ELR (cell line): ENCODE measurements at places on chromosomes 7 and 10.

DNA sequence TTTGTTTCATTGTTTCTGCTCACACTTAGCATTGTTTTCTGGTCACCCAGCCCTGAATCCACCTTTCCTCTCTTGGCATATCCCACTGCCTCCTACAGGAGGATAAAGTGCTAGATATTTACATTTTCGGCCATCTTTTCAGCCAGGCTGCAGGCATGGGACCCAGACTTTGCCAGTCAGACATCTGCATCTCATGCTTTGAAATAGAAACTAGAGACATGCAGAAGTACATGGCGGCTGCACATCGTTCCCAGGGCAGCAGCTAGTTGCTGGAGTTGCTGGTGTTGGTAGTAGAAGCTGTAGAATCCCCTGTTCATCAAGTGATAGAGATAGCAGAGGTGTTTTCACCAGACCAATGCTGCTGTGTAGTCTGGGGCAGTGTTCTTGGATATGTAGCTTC is 18.7 kb downstream of the STAMBPL1 start:
- no peak for DNase-seq

DNA sequence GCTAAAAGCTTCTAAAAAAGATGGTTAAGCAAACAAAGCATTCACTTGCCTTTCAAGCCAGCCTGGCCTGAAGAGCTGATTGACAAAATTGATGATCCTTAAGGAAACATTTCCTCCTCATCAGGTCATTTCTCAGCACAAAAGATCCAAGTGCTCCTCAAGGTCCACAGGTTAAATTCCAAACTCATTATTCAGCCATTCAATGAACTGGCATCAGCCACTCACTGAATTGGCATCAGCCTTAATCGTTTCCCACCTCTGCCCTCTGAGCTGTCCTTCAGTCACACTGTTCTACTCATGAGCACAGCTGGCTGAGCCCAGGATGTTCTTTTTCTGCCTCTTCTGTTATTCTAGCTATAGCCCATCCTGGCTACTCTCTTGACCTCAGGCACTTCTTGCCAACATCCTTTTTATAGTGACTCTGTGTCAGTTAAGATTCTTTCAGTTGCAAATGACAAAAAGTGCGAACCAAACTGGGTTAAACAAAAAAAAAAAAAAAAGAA is 147.5 kb downstream of the RAB11FIP2 start:
- no peak for DNase-seq

DNA sequence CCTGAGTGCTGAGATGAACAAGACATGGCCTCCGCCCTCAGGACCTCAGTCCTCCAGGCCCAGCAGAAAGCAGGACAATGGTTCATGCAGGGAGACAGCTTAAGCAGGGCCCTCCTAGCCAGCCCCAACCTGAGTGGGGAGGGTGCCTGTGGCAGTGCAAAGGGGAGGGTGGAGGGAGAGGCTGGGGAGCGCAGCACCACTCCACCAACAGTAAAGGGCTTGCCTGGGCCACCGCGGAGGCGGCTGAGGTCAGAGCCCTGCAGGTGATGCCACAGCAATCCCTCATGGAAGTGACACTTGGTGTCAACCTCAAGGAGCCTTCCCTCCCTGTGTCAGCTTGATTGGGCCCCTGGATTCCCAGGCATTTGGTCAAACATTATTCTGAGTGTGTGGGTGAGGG is 89.0 kb upstream of the TCERG1L start:
- no peak for DNase-seq

DNA sequence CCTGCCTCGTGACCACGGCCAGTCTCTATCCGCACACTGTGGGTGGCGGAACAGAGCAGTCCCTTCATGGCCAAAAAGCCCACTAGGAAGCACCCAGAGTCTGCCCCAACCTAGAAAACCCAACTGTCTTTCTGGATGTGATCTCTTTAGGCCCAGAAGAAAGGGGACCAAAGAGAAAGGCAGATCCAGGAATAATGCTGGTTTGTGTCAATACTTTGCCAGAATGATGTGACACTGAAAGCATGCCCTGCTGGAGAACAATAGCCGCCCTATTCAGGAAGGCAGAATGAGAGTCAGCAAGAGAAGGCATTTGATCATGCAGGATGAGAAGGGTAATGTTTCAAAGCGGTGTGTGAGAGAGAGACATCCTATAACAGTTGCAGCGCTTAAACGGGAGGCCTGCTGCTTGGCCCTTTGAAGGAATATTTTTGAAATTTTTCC is 274.7 kb downstream of the USP6NL start:
- no peak for DNase-seq

GRCh38 chr7:77752016-77752415 is 46.2 kb downstream of the TMEM60 start:
- DNase-seq: no peak

DNA sequence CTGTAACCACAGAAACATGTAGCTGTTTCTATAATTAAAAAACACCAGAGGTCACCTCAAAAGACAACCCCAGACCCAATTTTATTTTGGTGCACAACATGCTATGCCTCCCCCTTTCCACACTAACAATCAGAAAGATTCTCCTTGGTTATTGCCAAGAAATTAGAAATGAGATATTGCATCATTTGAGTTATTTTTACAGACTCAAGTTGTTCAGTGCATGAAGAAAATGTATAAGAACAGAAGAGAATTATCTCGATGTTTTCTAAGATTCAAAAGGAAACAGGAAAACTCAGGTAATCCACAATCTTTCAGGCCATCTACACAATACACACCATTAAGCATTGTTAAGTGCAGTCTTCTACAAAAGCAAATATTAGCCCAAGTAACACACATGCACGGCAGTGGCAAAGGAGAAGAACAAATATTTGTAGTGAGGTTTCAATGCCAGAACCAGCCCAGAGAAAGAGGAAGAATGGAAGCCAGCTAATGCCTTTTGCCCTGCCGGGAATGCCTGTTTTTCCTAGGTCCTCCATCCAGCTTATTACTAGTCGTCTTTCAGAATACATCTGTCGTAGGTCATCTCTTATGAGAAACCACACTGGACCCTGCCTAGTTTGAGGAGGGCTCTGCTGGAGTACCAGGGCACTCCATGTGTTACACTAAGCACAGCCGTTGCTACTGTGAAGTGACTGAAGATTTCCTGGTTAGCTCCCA is 67.6 kb upstream of the C1GALT1 start:
- DNase-seq: no peak

GRCh38 chr7:91082038-91082437 is 182.2 kb upstream of the FZD1 start:
- DNase-seq: peak; percentile 3

DNA sequence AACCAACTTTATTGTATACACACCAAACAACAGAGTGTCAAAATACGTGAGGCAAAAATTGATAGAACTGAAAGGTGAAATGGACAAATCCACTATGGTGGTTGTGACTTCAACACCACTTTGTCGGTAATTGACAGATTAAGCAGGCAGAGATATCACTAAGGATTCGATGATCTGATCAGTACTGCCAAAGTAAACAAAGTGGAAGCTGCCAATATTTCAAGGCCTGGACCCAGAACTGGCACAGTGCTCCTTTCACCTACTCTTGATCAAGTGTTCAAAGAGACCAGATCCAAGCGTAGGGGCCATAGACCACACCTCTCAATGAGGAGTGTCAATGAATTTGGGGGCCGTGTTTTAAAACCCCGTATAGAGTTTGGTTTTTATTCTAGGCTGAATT is 167.0 kb downstream of the CDK14 start:
- DNase-seq: no peak

DNA sequence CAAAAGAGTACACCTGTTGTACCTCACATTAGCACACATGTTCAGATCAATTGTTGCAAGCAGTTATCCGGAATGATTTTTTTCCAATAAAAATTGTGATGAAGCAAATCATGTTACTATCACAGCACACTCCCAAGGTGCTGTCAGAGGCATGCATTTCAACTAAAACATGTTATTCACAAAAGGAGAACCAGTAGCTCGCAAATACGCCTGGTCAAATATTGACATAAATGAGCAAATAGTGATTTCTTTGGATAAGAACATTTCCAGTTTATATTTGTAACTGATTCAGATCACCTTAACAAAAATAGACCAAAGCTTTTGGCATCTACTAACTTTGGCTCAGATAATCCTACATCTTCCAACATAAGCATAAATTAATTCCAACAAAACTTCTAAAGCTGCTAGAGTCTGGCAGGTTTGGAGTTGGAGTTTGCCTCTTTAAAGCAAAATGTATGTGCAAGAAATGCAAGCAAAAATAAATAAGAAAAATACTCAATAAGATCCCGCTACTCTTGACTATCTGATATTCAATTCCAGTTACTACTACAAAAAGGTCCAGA is 208.0 kb downstream of the SFMBT2 start:
- no peak for DNase-seq

DNA sequence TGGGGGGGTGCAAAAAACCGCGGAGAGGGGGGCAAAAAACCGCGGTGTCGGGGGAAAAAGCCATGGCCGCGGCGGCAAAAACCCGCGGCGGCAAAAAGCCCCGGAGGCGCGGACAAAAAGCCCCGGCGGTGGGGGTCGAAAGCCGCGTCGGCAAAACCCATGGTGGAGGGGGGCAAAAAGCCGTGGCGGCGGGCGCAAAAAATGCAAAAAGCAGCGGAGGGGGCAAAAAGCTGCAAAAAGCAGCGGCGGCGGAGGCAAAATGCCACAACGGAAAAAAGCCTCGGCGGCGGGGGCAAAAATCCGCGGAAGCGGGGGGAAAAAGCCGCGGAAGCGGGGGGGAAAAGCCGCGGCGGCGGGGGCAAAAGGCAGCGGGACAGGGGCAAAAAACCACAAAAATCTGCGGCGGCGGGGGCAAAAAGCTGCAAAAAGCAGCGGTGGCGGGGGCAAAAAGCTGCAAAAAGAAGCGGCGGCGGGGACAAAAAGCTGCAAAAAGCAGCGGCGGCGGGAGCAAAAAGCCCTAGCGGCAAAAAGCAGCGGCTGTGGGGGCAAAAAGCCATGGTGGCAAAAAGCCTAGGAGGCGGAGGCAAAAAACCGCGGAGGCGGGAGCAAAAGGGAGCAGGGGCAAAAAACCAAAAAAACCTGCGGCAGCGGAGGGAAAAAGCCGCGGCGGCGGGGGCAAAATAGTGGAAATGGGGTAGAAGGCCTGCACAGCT is 418.9 kb downstream of the ZNF716 start:
- no peak for DNase-seq

GRCh38 chr7:26900251-26900650 is 35.9 kb upstream of the SKAP2 start:
- no peak for DNase-seq

- DNase-seq: no peak
Observed at GRCh38 chr10:100183481-100183880, 2.3 kb downstream of the ERLIN1 start.

GRCh38 chr7:31864646-31865045 is 177.6 kb downstream of the PPP1R17 start:
- peak; percentile 28 for DNase-seq

DNA sequence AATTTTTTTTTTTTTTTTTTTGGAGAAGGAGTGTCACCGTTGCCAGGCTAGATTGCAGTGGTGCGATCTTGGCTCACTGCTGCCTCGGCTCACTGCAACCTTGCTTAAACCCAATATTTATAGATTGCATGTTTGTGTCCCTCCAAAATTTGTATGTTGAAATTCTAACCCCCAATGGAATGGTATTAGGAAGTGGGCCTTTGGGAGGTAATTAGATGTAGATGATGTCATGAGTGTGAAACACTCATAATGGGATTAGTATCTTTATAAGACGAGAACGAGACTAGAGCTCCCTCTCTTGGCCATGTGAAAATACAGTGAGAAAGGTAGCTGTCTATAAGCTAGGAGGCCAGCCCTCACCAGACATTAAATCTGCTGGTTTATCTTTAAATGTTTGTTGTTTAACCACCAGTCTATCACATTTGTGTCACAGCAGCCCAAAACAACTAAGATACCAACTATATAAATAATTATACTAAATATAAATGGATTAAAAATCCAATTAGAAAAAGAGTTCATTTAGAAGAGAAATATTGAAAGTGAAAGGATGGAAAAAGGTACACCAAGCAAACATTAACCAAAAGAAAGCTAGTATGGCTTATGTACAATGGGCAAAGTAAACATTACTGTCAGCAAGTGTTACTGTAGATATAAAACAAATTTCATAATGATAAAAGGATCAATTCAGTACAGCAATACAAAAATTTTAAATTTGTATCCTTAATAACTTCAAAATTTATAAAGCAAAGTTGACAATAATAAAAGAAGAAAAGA is 9.3 kb downstream of the TCAF1 start:
- peak; percentile 73 for DNase-seq

DNA sequence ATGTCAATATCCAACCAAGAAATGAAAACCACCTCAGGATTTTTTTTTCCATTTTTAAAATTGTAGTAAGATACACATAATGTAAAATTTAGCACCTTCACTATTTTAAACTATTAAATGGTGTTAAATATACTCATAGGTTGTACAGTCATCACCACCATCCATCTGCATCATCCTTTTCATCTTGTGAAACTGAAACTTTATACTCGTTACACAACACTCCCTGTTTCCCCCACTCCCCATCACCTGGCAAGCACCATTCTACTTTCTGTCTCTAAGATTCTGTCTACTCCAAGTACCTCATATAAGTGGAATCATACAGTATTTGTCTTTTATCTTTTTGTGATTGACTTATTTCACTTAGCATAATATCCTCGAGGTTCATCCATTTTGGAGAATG is 335.2 kb upstream of the NPSR1 start:
- DNase-seq: no peak

DNA sequence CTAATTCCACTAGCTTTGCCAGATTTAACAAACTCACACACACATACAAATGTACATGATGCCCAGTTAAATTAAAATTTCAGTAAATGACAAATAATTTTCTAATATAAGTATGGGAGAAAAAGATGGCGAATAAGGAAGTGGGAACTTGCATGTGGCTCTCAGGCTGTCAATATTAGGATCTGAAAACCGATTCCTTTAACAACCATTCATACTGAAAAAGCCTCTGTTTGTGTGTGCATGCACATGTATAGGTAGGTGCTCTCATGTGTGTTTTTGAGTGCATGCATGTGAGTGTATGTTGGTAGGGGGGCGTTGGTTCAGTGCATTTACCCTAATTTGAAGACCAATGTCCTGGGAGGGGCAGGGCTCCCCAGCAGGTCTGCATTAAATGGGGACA is 125.3 kb downstream of the HTR7 start:
- DNase-seq: no peak
